ENCODE measurements at places on chromosomes 2 and 18. TPM values are rescaled to one million over a fixed set of nuclear protein-coding genes. Genes with fewer than 3 reads are reported as not detected.
A peak's percentile ranks its signal among the peaks of the same experiment; 100 is the strongest.

Gene CUL3
- 79.6 TPM for total RNA-seq

Gene HSBP1L1
- 12.0 TPM for total RNA-seq

Gene HSPE1
- 301 TPM for total RNA-seq

Gene HTR2B
- total RNA-seq = not detected

Gene KCNE4
- total RNA-seq = not detected

Gene EFEMP1
- not detected for total RNA-seq

Gene TMSB10
- 2,847 TPM for total RNA-seq

Gene SNORC
- 1.9 TPM for total RNA-seq

Gene NR4A2
- 22.1 TPM for total RNA-seq

Gene SULT1C3
- not detected for total RNA-seq

Gene SCYGR5
- total RNA-seq = not detected

GRCh38 chr18:64806232-64806631 lies 657.3 kb upstream of the LINC00305 start:
- no peak overlapping the region for H3K27ac ChIP-seq
- H3K4me3 ChIP-seq = no peak overlapping the region
- no peaks in the 10 kb centered on the region for H3K27me3 ChIP-seq
- H3K4me1 ChIP-seq = no peaks in the 10 kb centered on the region
- no peaks in the 10 kb centered on the region for H3K36me3 ChIP-seq
- DNase-seq = no peak

GRCh38 chr2:129906861-129907235 lies 72.6 kb upstream of the RAB6C start:
- no peaks in the 10 kb centered on the region for H3K36me3 ChIP-seq
- H3K27ac ChIP-seq = no peak overlapping the region
- H3K27me3 ChIP-seq = no peaks in the 10 kb centered on the region
- no peak overlapping the region for H3K4me3 ChIP-seq

DNA sequence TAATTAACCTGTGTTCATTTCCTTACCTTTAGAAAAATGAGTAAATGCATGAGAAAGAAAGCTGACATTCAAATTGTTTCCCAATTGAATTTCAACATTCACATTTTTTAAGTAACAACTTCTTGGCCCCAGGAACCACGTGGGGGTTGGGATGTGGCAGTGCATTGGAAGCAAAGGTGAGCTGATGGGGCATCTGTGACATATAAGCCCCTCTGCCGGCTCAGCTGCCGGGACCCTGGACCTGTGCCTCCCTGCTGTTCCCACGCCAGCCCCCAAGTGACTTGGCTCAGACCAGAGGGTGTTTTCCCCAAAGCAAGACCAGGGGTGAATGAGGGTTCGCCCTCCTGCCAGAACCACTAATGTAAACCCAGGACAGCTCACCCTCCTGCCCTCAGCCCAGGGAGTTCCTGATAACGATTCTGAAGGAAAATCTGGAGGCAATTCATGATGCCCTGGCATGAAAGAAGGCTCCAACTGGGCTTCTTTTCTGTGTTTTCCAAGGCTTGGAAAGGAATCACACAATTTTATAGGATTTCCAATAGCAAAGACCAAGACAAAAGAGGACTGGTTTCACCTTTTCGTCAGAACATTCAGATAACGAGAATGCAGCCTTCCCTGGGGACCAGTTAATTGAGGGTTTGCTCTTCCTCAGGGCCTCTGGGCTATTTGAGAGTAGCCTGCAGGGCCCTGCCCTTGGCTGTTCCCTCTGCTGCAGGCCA lies 193.2 kb upstream of the TWIST2 start:
- H3K4me3 ChIP-seq = no peak overlapping the region
- H3K27me3 ChIP-seq = no peaks in the 10 kb centered on the region
- DNase-seq = no peak
- no peak overlapping the region for H3K27ac ChIP-seq
- H3K4me1 ChIP-seq = no peaks in the 10 kb centered on the region

DNA sequence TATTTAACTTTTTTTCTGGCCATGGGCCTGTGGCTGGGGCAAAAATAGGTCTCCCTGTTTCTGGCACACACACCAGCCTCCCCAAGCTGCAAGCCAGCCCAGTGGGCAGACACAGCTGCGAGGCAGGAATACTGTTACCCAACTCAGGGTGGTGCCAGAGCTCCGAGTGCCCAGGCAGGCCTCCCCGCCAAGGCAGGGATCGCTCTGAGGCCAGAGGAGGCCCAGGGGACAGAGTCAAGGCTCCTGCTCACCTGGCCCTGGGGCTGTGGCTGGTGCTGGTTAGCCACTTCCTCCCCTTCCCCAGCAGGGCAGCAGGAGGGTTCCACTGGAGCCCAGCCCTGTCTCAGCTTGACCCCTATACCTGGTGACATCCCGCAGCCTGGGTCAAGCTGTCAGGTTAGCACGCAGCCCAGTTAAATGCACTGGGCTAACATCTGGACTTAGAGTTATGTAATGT lies 67.1 kb upstream of the EPAS1 start:
- H3K36me3 ChIP-seq = peaks cover 1% of the 10 kb centered on the region
- H3K27ac ChIP-seq = peak overlapping the region; percentile 80
- H3K27me3 ChIP-seq = peaks cover 21% of the 10 kb centered on the region
- H3K4me1 ChIP-seq = peaks cover 47% of the 10 kb centered on the region
- DNase-seq = no peak

DNA sequence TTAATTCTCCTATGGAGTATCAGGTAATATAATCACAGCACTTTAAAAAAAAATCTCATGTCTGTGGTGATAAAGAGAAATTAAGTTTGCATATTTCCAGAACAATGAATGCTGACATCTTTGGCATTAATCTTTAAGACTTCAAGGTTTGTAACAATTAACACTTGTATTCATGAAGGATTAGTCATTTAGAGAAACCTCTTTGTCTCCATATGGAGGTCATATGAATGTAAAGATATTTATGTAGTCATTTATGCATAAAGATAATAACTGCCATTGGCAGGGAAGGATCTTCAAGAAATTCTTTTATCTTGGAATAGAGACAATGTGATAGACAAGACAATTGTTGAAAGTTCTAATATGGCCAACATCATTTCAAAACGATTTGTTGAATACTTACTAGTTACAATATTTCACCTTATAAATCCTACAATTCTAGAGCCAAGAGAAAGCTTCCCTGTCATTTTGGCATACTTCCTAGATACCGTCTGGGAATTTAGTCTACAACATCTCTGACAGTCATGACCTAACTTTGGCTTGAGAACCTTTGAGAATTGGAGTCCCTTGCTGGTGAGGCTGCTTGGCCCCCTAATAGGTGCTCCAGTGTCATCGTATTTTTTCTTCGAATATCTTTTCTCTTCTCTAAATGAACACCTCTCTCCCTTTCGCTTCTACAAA lies 33.6 kb downstream of the RASGRP3 start:
- peaks cover 1% of the 10 kb centered on the region for H3K4me1 ChIP-seq
- H3K27ac ChIP-seq = no peak overlapping the region
- no peak overlapping the region for H3K4me3 ChIP-seq
- H3K27me3 ChIP-seq = peaks cover 8% of the 10 kb centered on the region
- H3K36me3 ChIP-seq = peaks cover 2% of the 10 kb centered on the region

- H3K27me3 ChIP-seq = no peaks in the 10 kb centered on the region
- peak overlapping the region; percentile 99 for H3K27ac ChIP-seq
- peak overlapping the region; percentile 90 for H3K4me3 ChIP-seq
- DNase-seq = no peak
- H3K4me1 ChIP-seq = peaks cover 62% of the 10 kb centered on the region
These were observed 513.2 kb downstream of the RNF144A start for GRCh38 chr2:7430421-7430868.

- no peak for DNase-seq
- no peak overlapping the region for H3K27ac ChIP-seq
- H3K4me3 ChIP-seq = no peak overlapping the region
- H3K4me1 ChIP-seq = no peaks in the 10 kb centered on the region
These were observed 311.9 kb upstream of the EPHA4 start for GRCh38 chr2:221883976-221884375.

DNA sequence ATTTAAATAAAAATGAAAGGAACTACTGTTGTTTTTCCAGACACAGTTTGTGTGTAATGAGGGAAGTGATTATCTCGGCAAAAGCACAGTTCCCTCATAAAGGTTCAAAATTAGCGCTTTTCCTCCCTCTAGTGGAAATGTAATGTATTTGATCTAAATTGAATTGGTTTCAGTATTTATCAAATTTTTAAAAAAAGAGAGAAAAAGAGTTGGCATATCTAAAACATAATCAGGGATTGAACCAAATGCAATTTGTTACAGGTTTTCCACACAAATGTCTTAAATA lies 37.5 kb downstream of the CMPK2 start:
- no peak for DNase-seq
- peaks cover 19% of the 10 kb centered on the region for H3K4me1 ChIP-seq
- H3K36me3 ChIP-seq = peaks cover 26% of the 10 kb centered on the region
- peaks cover 3% of the 10 kb centered on the region for H3K27me3 ChIP-seq
- H3K27ac ChIP-seq = no peak overlapping the region
- H3K4me3 ChIP-seq = no peak overlapping the region

GRCh38 chr2:14543284-14543683 lies 89.2 kb upstream of the LRATD1 start:
- no peak overlapping the region for H3K4me3 ChIP-seq
- H3K36me3 ChIP-seq = no peaks in the 10 kb centered on the region
- no peaks in the 10 kb centered on the region for H3K27me3 ChIP-seq
- no peaks in the 10 kb centered on the region for H3K4me1 ChIP-seq

DNA sequence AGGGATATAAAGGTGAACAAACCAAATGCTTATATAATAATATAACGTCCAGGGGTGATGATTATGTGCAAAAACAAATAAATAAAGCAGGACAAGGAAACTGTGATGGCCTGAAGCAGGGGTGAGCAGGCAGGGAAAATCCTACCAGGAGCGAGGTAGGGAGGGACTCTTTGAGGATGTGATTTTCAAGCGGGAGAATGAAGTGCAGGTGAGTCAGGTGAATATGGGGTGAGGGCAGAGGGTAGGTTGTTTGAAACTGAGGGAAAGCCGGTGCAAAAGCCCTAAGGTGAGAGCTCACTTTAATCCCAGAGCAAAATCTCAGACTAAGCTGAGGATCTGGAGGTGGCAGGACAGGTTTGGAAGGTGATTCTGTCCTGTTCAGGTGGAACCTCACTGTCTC lies 40.7 kb downstream of the CYP26B1 start:
- no peaks in the 10 kb centered on the region for H3K4me1 ChIP-seq
- no peaks in the 10 kb centered on the region for H3K36me3 ChIP-seq
- no peak overlapping the region for H3K27ac ChIP-seq
- H3K4me3 ChIP-seq = no peak overlapping the region
- no peaks in the 10 kb centered on the region for H3K27me3 ChIP-seq

DNA sequence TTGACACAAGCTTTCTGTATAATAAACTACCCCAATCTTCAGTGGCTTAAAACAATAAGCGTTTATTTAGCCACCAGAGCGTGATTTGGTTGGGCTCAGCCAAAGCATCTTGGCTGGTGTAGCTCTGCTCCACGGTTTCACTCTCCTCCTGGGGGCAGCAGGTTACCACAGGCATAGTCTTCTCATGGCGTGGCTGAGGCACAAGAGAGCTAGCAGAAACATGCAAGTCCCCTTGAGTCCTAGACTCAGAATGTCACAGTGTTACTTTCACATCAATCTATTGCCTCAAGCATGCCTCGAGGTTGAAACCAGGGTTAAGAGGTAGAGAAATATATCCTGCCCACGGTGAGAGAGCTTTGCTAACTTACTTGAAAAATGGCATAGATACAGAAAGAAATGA lies 19.9 kb upstream of the SLC9A2 start:
- no peaks in the 10 kb centered on the region for H3K36me3 ChIP-seq
- no peak overlapping the region for H3K27ac ChIP-seq
- no peak for DNase-seq
- peaks cover 22% of the 10 kb centered on the region for H3K27me3 ChIP-seq
- H3K4me1 ChIP-seq = no peaks in the 10 kb centered on the region

DNA sequence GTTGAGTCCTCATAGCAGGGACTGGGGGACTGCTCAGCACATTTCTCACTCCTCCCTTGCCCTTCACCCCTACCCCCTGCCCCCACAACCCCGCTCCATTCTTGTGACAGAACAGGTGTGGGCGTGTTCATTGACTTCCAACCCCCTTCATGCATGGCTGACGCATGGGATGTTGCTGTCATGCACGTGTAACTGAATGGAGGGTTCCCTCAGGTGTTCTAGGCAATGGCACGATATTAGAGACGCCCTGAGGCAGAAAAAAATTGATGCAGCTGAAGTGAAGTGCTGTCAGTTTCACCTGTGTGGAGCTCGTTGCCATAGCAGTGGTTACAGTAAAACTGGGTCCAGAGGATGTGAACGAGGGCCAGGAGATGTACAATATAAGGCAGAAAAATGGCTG lies 6.5 kb upstream of the THOC1 start:
- H3K4me1 ChIP-seq = peaks cover 6% of the 10 kb centered on the region
- DNase-seq = no peak
- H3K4me3 ChIP-seq = no peak overlapping the region
- H3K36me3 ChIP-seq = peaks cover 6% of the 10 kb centered on the region

DNA sequence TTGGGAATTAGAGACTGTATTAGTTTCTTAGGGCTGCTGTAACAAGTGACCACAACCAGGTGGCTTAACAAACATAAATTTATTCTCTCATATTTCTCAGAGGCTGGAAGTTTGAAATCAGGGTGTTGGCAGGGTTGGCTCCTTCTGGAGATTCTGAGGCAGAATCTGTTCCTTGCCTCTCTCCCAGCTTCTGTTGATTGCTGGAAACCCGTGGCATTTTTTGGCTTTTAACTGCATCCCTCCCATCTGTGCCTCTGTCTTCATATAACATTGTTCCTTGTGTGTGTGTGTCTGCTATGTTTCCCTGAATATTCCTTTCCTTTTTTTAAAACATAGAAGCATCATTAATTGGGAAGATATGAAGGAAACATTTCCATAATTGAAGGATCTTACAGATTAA lies 448.1 kb upstream of the DCC start:
- H3K27ac ChIP-seq = no peak overlapping the region
- H3K36me3 ChIP-seq = no peaks in the 10 kb centered on the region
- no peak overlapping the region for H3K4me3 ChIP-seq
- no peaks in the 10 kb centered on the region for H3K27me3 ChIP-seq

- H3K36me3 ChIP-seq = no peaks in the 10 kb centered on the region
- peaks cover 62% of the 10 kb centered on the region for H3K27me3 ChIP-seq
- peaks cover 1% of the 10 kb centered on the region for H3K4me1 ChIP-seq
- no peak overlapping the region for H3K27ac ChIP-seq
These were observed 175.5 kb downstream of the AGAP1 start for GRCh38 chr2:235669269-235669831.

DNA sequence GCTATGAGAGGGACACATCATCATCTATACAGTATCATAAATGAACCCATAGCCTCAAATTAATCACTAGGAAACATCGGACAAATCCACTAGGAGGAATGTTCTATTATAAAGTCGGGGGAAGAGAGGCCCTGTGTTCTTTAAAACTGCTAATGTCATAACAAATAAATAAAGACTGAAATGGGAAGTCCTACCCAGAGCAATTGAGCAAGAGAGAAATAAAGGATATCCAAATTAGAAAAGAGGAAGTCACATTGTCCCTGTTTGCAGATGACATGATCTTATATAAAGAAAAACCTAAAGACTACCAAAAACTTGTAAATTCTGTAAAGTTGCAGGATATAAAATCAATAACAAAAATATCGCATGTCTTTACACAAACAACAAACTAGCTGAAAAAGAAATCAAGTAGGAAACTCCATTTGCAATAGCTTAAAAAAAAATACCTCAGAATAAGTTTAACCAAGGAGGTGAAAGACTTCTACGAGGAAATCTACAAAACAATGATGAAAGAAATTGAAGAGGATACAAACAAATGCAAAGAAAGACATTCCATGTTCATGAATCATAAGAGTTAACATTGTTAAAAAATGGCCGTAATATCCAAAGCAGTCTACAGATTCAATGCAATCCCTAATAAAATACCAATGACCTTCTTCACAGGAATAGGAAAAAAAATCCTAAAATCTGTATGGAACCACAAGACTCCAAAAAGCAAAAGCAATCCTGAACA lies 30.6 kb downstream of the RTN4 start:
- H3K4me3 ChIP-seq = no peak overlapping the region
- DNase-seq = no peak
- H3K27me3 ChIP-seq = no peaks in the 10 kb centered on the region
- H3K4me1 ChIP-seq = peaks cover 15% of the 10 kb centered on the region
- peaks cover 16% of the 10 kb centered on the region for H3K36me3 ChIP-seq
